Stimulated activated CD4-positive, alpha-beta T cell treated with anti-CD3 and anti-CD28 coated beads, Interleukin-12 subunit alpha, Interleukin-12 subunit beta, amount 100 ng/mL, for 48 hours (primary cell): ENCODE measurements at places on chromosomes 5 and 9.

DNA sequence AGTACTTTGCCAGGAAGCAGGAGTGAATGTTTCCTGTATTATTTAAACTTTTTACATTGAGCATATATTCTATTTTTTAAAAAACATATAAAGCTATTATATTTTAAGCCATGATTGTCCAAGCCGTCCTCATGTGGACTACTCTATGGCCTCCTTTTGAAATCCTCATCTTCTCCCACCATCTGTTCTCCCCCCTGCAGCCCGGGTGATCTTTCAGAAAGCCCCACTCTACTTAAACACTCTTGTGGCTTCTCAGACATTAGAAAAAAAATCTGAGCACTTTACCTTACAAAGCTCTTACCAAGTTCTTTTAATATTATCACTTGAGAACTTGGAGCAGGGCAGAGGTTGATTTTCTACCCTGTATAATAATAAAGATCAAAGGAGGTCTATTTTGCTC, 95.4 kb downstream of the CAVIN4 start:
- no peak for DNase-seq

- no peak for DNase-seq
Measured at GRCh38 chr9:126693428-126693944, 79.8 kb downstream of the LMX1B start.

DNA sequence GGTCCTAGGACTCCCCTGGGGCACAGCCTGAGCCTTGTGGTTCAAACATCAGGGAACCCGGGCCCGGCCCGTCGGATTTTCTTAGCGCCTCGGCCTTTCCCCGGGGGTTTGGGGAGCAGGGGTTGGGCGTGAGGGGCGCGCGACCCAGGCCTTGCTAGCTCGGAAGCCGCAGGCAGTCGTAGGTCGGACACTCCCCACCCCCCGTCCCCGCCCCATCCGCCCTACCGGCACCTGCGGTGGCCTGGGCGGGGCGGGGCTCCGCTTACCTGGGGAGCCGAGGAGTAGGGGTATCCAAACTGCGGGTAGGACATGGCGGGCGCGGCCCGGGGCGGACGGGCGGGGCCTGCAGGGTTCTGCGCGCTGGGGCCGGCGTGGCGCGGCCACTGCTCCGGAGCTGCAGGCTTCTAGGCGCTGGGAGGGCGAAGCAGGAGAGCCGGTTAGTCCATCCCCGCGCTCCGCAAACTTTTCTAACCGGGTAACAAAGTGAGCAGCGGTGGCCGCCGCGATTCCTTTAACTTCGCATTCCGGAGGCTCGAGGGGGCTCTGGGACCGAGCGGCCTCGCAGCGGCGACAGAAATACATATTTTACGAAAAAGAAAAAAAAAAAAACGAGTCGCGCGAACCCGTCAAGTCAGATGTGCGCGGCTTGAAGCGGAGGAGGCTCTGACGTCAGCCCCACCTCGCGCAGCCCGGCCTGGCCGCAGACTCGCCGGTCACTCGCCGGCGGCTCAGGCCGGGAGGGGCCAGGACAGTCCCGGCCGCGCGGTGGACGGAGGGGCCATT, at the start of gene IRX4:
IRX4 (minus strand) TSS at position 589 of the 783 bp plus-strand sequence; CDS start at position 311, 278 bp downstream.
- no peak for DNase-seq

- no peak for DNase-seq
Measured at GRCh38 chr5:103217101-103217500, 41.5 kb upstream of the MACIR start.

- no peak for DNase-seq
Measured at GRCh38 chr9:130487500-130487899, 42.7 kb downstream of the ASS1 start.

GRCh38 chr5:133607451-133607850, 4.9 kb downstream of the FSTL4 start:
- no peak for DNase-seq

DNA sequence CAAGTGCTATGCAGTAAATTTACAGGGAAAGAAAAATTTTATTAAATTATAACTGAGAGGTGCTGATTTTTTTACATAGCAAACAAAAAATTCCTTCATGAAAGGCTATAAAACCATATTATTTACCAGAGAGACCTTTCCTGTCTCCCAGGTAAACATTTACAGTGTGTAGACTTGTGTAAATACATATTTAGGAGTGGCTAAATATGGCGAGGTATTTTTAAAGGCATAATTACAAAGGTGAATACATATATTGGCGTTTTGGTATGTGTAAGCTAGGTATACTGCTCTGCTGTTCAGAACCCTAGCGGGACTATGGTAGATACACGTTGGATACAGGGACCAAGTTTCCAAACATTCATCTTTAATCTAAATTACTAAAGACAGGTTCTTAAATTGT, 170.6 kb upstream of the MEF2C start:
- no peak for DNase-seq

GRCh38 chr5:122985006-122985700, 51.4 kb downstream of the PPIC start:
- no peak for DNase-seq

- no peak for DNase-seq
Measured at GRCh38 chr5:157516626-157517325, 56.8 kb downstream of the NIPAL4 start.

- DNase-seq, result no peak
Measured at GRCh38 chr9:87602933-87603643, 105.4 kb downstream of the DAPK1 start.

- no peak for DNase-seq
Measured at GRCh38 chr5:65907135-65907534, 19.2 kb upstream of the ERBIN start.

GRCh38 chr9:81028504-81028903, 660.8 kb downstream of the TLE1 start:
- no peak for DNase-seq

DNA sequence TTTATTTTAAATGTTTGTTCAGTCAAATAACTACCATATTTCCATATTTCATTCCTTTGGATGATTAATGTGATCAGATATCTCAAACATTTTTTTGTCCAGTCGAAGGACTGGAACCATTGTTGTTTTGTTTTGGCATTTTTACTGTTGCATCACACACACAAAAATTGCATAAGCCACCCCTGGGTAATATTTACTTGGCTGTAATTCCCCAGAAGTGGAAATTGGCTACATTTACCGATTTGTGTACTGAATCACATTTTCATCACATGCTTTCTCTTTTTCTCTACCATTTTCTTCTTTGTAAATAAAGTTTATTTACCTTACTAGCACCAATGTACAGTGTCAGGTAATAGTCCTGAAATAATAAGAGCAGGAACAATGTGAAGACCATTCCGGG, 1729.7 kb upstream of the WWC1 start:
- DNase-seq, result no peak

DNA sequence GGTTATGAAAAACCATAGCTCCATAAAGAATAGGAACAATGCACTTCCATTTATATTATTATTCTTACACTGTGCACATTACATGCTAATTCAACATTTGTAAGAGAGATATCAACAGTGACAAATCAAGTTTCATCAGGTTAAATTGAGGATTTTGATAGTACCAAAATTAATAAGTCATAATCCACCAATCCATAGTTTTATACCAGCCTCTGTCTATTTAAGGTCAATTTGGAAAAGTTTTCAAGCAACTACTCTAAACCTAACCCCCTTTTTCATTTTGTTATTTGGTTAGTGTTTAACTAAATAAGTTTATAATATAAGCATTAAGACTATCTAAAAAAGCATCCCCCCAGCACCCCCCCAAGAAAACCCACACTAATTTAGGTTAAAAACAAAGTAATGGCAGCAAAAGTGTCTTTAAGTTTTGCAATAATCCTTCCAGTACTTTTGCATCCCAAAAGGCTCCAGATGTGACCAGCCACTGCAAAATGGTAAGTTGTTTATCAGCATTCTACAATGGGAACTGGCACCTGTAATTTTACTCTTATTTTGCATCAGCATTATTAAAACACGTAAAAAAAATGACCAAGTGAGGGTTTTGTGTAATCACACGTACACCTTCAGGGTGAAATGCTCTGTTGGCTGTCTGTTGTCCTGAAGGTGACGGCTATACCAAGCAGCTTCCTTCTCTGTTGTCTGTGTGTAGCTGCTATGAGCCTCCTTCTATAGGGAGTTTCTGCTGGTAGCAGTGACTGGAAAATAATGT, 36.8 kb upstream of the SSBP2 start:
- DNase-seq, result no peak

- DNase-seq, result no peak
Measured at GRCh38 chr5:76617229-76617628, 6.0 kb downstream of the F2RL2 start.

DNA sequence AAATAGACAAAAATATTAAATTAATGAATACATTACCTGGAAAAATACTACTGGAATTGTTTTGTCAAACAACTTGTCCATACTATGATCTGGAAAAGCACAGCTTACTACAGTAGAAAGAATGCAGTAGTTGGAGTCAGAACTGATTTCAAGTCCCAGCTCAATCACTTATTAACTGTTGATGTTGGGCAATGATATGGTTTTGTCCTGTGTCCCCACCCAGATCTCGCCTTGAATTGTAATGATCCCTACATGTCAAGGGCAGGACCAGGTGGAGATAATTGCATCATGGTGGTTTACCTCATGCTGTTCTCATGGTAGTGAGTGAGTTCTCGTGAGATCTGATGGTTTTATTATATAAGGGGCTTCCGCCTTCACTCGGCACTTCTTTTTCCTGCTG, 247.5 kb downstream of the CD180 start:
- no peak for DNase-seq

DNA sequence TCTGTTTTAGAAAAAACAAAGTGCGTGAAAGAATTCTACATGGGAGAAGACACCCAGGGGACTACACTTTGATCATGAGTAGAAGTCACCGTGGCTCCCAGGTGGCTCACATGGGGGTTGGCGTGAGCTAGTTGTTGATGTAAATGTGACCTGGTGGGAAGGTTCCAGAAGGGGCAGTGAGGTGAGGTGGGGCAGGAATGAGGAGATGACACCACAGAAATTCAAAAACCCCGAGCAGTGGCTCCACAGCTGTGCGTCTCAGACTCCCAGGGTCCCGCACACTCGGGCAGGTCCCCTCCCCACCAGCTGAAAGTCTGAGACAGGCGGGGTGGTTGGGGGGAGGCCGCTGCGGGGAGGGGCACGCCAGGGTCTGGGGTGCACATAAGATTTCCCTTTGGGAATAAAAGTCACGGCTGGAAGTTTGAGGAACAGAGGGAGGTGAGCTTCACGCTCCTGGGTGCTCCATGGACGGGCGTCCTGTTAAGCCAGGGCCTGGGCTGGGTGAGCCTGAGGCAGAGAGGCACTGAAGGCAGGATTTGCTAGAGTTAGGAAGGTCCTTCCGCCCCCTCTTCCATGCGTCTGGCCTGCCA, 29.9 kb downstream of the GLT6D1 start:
- no peak for DNase-seq

- no peak for DNase-seq
Measured at GRCh38 chr9:74948937-74949336, 3.8 kb downstream of the C9orf40 start.
